Stimulated activated CD4-positive, alpha-beta T cell treated with anti-CD3 and anti-CD28 coated beads, Interleukin-1b, Interleukin-23, amount 100 ng/mL, for 4 hours (primary cell): ENCODE measurements at places on chromosomes 7 and 10.

DNA sequence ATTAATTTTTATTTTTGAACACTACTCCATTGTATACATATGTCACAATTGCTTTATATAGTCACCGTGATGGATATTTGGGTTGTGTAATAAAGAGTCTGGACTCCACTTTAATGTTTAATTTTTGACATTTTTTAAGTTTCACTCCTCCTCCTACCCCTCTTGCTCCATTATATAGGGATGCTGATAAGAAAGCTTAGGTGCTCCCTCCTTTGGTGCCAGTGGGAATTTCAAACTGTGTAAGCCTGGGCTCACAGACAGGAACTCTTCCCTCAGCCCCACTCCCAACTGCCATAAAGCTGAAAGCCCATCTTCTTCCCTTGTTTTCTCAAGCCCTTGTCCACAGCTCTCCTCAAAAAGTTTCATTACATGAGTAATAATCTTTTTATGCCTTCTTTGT is 47.6 kb downstream of the TWIST1 start:
- no peak for DNase-seq

GRCh38 chr7:3880228-3880987 is 579.4 kb downstream of the SDK1 start:
- DNase-seq: no peak

- no peak for DNase-seq
These were observed 435.4 kb upstream of the DPP6 start for GRCh38 chr7:153616711-153617325.

DNA sequence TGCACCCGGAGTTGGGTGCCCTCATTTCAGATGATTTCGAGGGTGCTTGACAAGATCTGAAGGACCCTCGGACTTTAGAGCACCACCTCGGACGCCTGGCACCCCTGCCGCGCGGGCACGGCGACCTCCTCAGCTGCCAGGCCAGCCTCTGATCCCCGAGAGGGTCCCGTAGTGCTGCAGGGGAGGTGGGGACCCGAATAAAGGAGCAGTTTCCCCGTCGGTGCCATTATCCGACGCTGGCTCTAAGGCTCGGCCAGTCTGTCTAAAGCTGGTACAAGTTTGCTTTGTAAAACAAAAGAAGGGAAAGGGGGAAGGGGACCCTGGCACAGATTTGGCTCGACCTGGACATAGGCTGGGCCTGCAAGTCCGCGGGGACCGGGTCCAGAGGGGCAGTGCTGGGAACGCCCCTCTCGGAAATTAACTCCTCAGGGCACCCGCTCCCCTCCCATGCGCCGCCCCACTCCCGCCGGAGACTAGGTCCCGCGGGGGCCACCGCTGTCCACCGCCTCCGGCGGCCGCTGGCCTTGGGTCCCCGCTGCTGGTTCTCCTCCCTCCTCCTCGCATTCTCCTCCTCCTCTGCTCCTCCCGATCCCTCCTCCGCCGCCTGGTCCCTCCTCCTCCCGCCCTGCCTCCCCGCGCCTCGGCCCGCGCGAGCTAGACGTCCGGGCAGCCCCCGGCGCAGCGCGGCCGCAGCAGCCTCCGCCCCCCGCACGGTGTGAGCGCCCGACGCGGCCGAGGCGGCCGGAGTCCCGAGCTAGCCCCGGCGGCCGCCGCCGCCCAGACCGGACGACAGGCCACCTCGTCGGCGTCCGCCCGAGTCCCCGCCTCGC is at the start of gene EGFR:
Gene EGFR (plus strand): TSS at position 657 of the 830 bp plus-strand sequence. CDS start 261 bp downstream, outside the sequence.
- no peak for DNase-seq

- DNase-seq: no peak
These were observed 470.8 kb upstream of the KCND2 start for GRCh38 chr7:119802147-119802546.

GRCh38 chr7:95871075-95871848 is 98.9 kb downstream of the DYNC1I1 start:
- DNase-seq: no peak

GRCh38 chr10:23070913-23071218 is 24.5 kb upstream of the MSRB2 start:
- DNase-seq: no peak

DNA sequence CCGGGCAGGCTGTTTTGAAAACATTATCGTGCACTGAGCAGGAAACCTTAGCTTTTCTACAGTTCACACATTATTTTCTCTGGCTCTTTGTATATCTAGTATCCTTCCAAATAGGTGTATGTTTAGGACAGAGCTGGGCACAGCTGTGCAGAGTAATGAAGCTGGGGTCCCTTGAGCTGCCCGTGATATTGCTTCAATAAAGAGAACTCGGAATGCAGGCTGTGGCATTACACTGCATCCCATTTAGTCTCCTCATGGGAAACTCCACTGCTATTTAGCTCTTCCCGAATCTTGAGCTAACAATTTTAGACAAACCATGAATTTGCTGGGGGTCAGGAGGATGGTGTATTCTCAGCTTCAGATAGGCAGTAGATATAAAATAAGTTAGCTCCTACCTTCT is 348.3 kb downstream of the ACTR3B start:
- DNase-seq: no peak

DNA sequence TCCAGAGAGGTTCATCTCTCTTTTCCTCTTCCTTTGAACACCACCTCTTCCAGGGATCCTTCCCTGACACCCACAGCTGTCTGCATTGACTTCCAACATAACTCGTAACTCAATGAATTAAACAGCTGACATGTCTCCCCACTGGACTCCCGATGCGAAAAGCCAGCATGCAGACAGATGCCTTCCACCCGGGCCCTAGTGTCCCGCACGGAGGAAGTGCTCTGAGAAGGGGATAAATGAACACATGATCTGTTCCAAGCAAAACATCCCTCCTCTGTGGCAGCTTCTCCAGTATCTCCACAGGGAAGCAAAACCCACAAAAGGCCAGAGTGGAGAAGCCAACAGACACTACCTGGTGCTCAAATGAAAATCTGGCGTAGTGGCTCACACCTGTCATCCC is 28.3 kb downstream of the OGDHL start:
- DNase-seq: no peak

- DNase-seq: no peak
These were observed 67.5 kb upstream of the UNC5B start for GRCh38 chr10:71144824-71145223.

DNA sequence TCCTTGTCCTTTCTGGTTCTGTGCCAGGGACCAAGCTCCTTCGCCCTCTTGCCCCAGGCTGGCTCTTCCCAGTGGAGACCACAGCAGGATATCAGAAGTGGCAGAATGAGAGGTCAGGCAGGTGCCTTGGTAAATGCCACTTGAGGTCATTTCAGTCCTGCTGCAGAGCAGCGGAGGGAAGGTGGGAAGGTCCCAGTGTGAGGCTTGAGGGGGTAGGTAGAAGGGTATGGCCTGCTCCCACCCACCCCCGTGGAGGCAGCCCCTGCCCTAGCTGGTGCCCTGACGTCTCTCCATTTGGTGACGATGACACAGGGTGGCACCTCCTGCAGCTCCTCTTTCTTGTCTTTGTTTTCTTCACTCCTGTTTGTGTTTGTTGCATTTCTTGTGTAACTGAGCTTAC is 538.8 kb downstream of the TCERG1L start:
- DNase-seq: no peak

- no peak for DNase-seq
These were observed 328.7 kb downstream of the CXCL12 start for GRCh38 chr10:44056206-44056605.
